Spinal cord (tissue), 10 donors: ENCODE measurements at places on chromosomes 6 and 20.

DNA sequence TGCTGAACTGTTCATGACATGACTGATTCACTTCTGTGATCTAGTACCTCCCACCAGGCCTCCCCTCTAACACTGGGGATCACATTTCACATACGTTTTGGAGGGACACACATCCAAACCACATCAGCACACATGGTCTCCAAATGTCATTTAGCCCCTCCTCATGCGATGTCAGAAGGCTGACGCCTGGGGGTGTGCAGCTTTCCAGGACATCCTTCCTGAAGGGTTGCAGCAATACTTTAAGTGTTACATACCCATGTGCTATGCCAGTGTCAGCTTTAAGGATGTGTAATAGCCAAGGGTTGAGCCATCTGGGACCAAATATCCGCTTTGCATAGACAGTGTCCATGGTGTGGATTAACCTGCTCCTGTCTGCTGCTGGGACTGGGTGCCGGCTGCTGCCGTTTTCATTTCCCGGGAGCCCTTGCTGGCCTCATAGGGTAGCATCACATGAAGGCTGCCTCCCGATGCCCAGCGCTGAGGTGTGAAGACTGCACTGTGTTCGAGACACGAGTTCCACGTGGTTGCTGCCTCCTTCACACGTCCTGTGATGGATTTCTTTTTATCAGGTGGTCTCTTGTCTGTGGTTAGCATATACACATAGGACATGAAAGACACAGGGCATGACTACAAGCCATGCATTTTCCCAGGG is 219.0 kb downstream of the THBS2 start:
- DNase-seq = no peak

GRCh38 chr6:166638573-166638964 is 11.5 kb upstream of the RPS6KA2 start:
- no peak for DNase-seq

DNA sequence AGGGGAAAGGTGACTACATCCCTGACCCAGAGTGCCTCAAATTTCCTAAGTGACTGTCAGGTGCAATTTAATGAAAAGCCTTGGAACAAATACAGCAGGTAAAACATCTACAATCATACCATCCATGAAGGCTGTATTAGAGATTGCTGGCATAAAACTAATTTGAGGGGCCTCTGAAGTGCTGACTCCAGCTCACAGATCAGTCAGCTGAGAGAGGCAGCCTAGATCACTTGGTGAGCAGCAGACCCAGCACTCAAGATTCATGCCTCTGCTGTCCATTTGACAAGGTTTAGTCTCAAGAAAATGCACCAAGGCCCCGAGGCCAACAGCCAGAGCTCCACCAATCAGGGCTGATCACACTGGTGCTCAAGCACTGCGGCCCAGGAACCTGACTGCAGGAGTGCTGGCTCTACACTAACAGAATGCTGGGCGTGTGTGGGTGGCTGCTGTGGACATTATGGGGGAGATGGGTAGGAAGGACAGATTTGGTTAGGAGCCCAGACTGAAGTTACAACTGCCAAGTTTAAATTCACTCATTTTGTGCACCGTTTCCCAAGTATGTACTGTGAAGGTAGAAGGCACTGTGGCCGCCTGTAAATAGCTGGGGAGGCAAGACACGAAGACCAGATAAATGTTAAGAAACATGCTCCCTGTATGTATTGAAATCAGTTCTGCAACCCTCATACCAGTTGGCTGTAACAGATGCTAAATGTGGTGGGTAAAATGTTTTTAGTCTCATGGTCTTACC is 28.2 kb downstream of the SNX5 start:
- DNase-seq = no peak

DNA sequence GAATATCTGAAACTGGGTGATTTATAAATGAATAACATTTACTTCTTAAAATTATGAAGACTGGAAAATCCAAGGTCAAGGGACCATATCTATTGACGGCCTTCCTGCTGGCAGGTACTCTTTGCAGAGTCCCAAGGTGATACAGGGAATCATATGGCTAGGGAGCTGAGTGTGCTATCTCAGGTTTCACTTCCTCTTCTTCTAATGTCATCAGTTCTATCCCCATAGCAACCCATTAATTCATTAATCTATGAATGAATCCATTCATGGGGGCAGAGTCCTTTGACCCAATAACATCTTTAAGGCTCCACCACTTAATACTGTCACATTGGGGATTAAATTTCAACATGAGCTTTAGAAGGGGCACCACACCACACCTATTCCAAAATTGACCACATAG is 772.0 kb downstream of the HACE1 start:
- no peak for DNase-seq

GRCh38 chr20:58112017-58112781 is 116.3 kb downstream of the ANKRD60 start:
- no peak for DNase-seq

- DNase-seq = no peak
Measured at GRCh38 chr6:159483259-159483658, 209.8 kb downstream of the SOD2 start.

DNA sequence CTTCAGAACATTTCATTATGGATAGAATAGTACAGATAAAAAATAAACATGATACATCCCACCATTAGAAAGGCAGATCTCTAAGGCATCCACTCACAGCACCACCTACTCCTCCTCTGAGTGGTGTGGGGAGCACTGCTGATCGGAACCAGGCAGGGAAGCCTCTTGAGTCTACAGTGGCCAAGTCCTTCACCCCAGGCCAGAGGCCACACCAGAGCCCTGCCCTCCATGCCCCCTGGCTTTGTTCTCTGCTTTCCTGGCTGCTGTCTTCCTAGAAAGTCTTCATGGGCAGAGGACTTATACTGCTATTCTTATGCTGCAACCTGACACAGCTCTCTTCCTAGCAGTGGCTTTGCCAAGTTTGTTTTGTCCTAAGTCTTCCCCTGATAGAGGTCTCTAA is 201.8 kb upstream of the THBS2 start:
- DNase-seq = no peak

DNA sequence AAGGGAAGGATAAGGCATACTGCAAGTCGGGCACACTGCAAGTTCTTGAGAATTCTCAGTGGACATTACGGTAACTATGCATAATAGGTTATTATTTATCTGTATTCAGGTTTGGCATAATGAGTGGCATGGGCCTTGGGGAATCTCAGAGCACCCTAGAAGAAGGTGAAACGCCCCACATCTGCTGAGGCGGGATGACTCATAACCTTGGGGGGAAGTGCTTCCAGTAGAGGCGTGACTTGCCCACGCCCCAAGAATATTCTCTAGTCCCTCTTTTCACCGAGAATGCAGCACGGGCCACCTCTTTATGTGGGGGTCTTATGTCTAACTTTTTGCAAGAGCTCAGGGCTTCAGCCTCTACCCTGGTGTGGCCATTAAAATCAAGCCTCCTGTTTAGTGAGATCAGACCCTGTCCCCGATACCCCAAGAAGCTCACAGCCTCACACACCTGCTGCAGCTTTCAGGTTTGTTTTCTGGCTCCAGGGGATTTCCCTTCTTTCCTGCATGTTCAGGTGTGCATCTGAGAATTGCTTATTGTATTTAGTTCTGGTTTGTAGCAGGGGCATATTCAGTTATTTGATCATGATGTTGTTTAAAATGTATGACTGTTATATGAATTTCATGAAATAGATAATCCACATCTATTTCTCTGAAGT is 19.1 kb downstream of the ZFP64 start:
- DNase-seq = no peak

- DNase-seq = no peak
Measured at GRCh38 chr6:30741789-30742315, 635 bp downstream of the FLOT1 start.

GRCh38 chr20:8661229-8661952 is 407.5 kb upstream of the PLCB4 start:
- no peak for DNase-seq

- peak; percentile 85 for DNase-seq
Measured at GRCh38 chr20:44885392-44886265, at the start of gene YWHAB. Gene YWHAB, plus strand, starts transcription at chr20:44885705. Its CDS starts 15,829 bp downstream, at chr20:44901534.
